ENCODE measurements at places on chromosomes 7 and 10. TPM values are rescaled to one million over a fixed set of nuclear protein-coding genes. Genes with fewer than 3 reads are reported as not detected.

GRCh38 chr7:52940481-52940880 lies 95.0 kb upstream of the POM121L12 start:
- DNase-seq: no peak

- no peak for DNase-seq
Observed at GRCh38 chr7:14332155-14332554, 342.7 kb upstream of the ETV1 start.

OR2AE1 gene
- 2.9 TPM for total RNA-seq

ADCY1 gene
- 0.85 TPM for total RNA-seq

CCDC3 gene
- 137 TPM for total RNA-seq
